ENCODE measurements at places on chromosomes 5 and 9. TPM values are rescaled to one million over a fixed set of nuclear protein-coding genes. Genes with fewer than 3 reads are reported as not detected.

DNA sequence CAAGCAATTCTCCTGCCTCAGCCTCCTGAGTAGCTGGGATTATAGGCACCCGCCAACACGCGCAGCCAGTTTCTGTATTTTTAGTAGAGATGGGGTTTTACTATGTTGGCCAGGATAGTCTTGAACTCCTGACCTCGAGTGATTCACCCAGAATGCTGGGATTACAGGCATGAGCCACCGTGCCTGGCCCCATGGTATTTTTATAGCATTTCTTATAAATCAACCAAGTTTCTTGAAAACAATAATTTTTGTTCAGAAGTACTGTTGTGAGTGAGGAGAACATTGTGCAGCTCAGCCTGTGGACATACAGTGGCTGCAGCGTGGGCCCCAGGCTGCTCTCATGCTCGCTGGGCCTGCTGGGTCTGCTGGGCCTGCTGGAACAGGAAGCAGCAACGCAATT is 45.3 kb downstream of the MAP1B start:
- DNase-seq: no peak
- H3K27me3 ChIP-seq: peaks cover 21% of the 10 kb centered on the region
- H3K4me1 ChIP-seq: no peaks in the 10 kb centered on the region
- no peaks in the 10 kb centered on the region for H3K36me3 ChIP-seq
- H3K27ac ChIP-seq: no peak overlapping the region

AJM1 gene
- total RNA-seq: 2.9 TPM

NLN gene
- 1.8 TPM for total RNA-seq

GRCh38 chr5:7925961-7926695 is 57.2 kb downstream of the MTRR start:
- no peak overlapping the region for H3K27ac ChIP-seq
- H3K36me3 ChIP-seq: peaks cover 2% of the 10 kb centered on the region
- peaks cover 3% of the 10 kb centered on the region for H3K4me1 ChIP-seq
- H3K4me3 ChIP-seq: no peak overlapping the region

LHX6 gene
- not detected for total RNA-seq
